Activated effector memory CD4-positive, alpha-beta T cell treated with anti-CD3 and anti-CD28 coated beads, Interleukin-2, amount 50 U/mL, for 16 hours (primary cell): ENCODE measurements at places on chromosomes 12 and 14.
A peak's percentile ranks its signal among the peaks of the same experiment; 100 is the strongest.

DNA sequence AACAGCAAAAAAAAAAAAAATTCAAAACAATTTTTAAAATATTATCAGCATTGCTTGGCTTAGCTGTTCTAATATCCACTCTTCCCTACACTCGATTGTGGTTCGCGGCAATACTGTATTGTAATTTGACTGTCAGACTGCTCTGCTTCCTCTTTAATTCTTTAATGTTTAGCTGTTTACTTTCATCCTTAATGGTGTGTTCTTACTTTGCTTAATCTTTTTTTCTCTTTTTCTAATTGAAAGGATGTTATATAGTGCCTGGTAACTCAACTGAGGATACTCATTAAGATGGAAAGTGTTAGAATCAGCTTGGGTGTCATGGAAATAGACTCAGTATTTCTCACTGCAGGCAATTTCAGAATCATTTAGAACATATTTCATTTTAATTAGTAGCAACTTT, 2.0 kb downstream of the ANO4 start:
- no peak for DNase-seq

DNA sequence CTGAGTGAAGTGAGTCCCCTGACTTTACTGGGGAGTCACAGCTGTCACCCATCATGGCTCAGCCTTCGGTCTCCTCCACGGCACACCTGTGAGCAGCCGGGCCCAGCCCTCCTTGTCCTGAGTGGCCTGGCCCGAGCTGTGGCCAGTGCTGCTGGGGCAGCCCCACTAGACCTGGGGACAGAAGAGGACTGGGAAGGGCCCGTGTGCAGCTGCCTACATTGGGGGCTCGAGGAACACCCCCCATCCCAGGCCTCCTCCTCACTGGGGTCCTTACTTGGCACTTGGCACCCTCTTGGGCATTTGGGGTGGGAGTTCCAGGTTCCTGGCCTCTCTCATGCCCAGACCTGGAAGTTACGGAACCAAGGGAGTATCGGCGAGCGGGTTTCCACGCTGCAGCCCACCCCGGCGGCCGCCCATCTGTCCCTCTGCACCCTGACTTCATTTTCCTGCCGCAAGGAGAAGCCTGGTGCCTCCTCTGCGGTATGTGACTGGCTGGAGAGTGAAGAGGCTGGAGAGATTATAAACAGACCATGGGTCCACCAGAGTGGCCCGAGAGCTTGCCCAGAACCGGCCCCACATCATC, 179.7 kb downstream of the KIF26A start:
- DNase-seq = no peak

- no peak for DNase-seq
Measured at GRCh38 chr12:105705235-105705634, 374.7 kb downstream of the C12orf75 start.

- no peak for DNase-seq
Measured at GRCh38 chr14:53035336-53036210, 84.7 kb upstream of the FERMT2 start.

DNA sequence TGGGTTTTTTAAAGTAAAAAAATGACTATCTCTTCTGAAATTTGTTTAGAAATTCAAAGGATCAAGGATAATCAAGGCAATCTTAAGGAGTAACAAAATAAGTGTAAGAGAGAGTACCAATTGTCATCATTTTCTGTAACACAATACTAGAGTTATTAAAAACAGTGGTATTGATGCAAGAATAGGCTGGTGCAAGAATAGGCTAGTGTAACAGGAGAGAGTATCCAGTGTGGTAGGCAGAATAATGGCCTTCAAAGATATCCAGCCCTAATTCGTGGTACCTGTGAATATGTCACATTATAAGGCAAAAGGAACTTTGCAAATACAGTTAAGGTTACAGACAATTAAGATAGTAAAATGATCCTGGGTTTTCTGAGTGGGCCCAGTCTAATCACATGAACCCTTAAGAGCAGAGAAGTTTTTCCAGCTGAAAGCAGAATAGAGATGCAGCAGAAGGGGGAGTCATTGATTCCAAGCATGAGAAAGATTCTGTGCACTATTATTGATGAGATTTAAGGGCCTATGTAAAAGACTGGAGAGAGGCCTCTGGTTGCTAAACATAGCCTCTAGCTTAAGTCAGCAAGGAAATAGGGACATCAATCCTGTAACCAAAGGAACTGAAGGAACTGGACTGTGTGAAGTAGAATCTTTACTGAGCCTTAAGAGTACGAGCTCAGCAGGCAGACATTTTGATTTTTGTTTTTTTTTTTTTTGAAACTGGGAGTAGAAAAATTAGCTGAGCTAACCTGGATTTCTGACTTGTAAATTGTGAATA, 134.1 kb downstream of the GPHN start:
- DNase-seq = no peak

DNA sequence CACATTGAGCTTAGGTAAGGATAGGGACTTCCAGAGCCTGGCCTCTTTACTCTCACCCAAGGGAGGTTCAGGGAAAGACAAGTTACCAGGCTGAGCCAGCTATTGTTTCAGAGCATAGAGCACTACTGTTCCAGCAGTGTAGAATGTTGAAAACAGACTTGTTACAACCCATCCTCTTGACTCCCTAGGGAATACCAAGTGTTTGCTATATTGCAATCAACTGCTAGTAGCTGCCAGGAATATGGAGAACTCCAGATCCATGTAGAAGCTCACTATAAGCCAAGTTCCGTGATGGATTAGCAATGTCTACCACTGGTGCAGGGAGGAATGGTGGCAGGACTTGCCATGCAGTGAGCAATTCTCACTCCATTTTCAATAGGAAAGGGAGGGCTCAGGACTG, 199.8 kb upstream of the RBM19 start:
- DNase-seq = no peak

DNA sequence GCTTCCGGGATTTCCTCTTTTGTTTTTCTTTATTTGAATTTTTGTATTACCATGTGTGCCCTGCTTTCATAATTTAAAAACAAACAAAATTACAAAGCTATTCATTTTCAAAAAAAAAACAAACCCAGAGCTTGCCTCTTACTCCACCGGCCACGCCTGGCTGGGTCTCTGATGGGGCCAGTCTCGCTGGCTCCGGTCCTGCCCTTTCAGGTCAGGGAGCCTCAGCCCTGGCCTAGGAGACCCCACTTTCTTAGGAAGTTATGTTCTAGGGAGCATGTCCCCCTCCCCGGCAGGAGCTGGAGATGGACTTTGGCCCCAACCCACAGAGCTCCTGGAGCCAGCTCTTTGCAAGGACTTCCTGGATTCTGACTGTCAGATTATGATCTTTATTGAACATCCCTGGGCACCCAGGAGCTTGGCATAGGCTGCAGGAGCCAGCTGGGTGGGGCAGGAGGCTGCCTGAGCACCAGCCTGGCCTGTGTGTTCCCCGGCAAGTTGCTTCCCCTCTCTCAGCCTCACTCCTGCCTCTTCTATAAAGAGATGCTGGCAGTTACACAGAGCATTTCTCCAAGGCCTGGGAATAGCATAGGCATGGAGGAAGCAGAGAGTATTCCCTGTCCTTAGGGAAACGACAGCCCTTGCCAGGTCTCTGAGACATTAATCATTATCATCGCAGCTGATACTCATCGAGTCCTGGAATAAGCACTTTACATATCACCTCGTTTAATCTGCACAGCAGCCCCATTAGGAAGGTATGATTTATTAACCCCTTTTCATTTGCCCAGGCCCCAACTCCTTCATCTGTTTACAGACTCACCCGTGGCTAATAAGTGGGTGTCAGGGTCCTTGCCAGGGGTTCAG, 3.5 kb downstream of the DEGS2 start:
- DNase-seq = no peak

GRCh38 chr14:36570065-36570464, 12.3 kb downstream of the NKX2-8 start:
- DNase-seq = no peak

DNA sequence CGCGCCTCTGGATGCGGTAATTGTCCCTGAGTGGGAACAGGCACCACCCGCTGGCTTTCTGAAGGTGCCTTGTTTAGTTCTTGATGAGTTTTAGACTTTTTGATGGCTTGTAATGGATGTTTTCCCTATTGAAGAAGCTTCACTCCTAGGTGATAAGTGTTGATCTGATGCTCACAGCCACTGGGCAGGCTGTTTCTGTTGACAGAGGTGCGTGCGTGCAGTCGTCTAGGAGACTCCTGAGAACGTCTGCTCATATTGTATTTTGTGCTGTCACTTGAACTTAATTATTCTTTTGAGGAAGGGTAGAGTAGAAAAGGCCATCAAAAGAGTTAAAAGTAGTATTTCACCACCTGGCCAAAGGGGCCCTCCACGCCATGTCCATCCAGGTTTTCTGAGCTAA, 70.5 kb downstream of the EP400 start:
- DNase-seq = no peak

- peak; percentile 38 for DNase-seq
Measured at GRCh38 chr12:131088701-131089530, 135.2 kb downstream of the ADGRD1 start.

GRCh38 chr12:56641219-56641618, 4.6 kb downstream of the ATP5F1B start:
- no peak for DNase-seq

- DNase-seq = no peak
Measured at GRCh38 chr12:72471806-72472205, 199.6 kb downstream of the TRHDE start.

GRCh38 chr14:64598404-64598803, 48.6 kb downstream of the PPP1R36 start:
- DNase-seq = no peak

- no peak for DNase-seq
Measured at GRCh38 chr12:85348779-85349178, 68.8 kb downstream of the ALX1 start.

DNA sequence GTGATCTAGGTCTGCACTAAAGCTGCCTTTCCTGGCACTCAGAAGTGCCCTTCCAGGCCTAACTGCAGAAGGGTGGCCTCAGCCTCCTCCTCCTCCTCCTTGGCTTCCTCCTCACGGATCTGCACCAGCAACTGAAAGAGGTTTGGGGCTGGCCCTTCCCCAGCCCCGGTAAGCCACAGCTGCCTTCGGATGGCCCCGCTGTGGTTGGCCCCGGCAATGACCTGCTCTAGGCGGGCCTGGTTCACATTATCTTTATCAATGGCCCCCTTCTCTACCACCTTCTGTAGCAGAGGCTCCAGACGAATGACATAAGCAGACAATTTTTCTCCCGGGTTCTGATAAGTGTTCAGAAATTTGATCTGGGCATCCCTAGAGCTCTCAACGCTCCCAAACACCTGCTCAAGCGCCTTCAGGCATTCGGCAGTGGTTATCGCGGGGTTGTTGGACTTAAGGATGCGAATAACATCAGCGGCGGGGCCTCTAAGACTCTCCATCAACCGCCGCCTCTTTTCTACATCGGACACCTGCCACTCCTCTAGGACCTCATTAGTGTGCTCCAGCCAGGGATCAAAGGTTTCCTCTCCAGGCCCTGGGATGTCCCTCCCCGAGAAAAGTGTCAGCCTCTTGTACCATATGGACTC, 1.5 kb downstream of the PNMA1 start:
- peak; percentile 73 for DNase-seq

DNA sequence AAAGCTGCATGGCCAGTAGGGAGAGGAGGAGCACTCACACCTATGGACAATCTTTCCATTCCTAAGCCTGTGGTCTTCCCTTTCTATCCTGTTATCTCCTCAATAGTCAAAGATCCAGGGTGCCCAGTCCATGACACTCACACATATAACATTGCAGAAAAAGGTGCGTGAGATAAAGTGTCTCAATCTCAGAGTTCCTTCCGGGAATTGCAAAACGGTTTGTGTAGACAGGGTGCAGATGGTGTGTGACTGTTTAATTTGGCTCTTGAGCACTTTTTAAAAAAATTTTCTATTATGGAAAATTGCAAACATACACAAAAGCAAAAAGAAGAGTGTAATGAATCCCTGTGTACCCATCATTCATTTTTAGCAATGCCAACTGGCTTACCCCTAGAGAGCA, 1493.6 kb downstream of the AACS start:
- no peak for DNase-seq

DNA sequence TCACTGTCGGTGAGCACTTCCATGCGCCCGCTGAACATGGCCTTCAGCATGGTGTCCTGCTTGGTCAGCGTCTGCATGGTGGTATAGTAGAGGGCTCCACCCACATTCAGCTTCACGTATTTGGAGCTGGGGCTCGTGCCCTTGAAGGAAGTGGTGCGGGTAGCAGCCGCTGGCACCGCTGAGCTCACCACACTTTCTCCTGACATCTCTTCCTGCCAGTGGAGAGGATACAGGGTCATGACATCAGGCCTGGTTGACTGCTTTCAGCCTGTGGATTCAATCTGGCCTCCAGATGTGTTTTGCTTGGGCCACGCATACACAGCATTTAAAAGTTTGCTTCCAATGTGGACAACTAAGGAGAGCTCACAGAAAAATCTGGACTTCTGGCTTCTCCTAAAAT, 7.6 kb downstream of the KCTD10 start:
- DNase-seq = no peak

DNA sequence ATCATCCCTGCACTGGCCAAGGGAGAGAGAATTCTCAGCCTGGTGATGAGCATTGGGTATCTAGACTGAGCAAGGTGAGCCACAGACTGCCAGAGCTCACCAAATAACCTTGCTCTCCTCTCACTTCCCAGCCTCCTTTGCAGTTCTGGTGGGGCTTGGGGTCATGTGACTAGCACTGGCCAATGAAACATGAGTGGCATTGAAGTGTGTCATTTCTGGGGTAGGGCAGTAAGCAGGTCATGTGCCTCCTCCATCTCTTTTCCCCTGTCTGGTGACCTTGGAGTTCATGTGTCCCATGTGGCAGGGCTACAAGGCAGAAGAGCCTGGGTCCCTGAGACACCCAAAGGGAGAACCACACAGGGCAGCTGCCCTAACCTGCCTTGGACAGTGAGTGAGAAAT, 3.6 kb upstream of the KRT72 start:
- DNase-seq = no peak
